ENCODE measurements at places on chromosomes 4 and X.

GRCh38 chr4:145808848-145809512 is 129.0 kb downstream of the C4orf51 start:
- no peak for DNase-seq

DNA sequence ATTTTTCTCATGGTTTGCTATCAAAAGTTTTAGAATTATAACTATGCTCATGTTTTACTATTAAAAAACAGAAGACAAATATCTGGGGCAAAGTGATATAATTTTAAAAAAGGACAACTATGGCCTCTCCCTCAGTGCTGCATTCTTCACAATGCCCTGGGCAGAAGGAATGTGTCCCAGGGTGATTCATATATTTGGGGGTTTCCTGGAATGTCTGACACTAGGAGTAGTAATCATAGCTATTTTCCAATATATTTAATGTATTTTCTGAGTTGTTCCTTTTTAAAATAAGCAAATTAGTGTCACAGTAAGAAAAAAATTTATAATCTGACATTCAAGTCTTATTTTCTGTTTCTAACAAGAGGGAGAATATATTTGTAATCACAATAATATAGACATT is 281.7 kb downstream of the UNC5C start:
- no peak for DNase-seq

DNA sequence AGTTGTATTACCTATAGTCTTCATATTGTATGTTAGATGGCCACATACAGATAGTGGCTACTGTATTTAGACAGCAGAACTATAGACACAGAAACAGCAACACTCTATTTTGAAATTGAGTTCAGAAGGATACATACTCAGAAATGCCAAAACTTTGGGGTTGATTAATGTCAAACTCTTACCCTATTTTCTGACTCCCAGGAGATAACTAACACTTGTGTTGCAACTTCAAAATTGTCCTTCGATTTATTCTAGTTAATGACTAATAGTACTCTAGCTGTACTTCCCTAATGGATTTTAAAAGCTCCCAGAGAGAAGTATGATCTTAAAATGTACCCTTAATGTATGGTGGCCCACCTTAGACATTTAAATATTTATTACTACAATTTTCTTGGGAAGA is 229.9 kb upstream of the UGT8 start:
- DNase-seq, result no peak

DNA sequence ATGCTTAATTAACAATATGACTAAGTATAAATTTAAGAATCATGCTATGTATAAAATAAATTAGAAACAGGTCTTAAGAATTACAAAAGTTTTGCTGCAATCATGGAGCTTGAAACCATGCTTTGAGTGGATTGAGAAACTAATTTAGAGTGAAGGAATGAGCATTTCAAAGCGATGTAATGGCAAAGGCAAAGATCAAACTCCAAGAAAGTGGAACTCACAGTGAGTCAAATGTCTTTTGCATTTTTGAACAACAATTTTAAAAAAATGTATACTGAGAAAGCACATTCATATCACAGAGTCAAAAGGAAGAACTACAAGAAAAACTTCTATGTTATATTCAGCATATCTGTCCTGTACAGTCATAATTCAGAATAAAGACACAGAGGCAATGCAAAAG is 6.6 kb downstream of the GPRIN3 start:
- no peak for DNase-seq

DNA sequence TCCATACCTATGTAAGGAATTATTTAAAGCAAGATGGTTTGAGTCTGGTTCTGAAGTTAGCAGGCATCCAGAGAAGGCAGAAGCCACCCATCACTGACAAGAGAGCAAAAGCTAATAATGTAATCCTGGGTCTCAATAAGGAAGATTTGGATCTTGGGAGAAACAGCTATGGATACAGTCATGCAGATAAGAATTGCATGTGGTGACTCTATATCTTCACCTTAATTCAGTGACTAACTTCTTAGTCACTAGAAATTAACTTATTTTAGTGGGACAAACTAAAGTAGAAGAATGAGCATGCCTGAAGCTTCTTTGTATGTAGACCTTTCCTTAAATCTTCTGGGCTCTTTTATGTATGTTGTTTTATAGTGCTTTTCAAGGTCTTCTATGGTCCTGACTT is 66.6 kb downstream of the ATP10D start:
- DNase-seq, result no peak

- no peak for DNase-seq
Measured at GRCh38 chr4:13539619-13540445, 4.5 kb downstream of the NKX3-2 start.

DNA sequence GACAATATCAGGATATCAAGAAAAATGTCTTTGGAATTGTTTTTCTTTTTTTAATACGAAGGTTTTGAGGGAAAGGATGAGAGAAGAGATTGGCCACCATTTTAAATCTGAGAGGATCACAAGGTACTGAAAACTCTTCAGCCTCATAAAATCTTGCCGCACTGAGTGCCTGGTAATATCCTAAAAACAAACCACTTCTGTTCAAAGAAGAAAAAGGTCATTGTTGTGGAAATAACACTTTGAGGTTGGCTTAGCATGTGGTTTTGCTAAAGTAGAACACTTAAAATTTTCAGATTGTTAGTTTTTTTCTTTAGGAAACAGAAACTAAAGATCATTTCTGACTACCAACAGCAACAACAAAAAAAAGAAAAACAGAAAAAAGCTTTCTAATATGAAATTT is 1.0 kb upstream of the CLDN22 start:
- DNase-seq, result no peak

GRCh38 chrX:100635989-100636320 is 651 bp downstream of the TSPAN6 start:
- DNase-seq, result no peak

All from CD4-positive, alpha-beta T cell treated with Interferon gamma for 1 hour (primary cell).